Tibial nerve (tissue), 4 donors: ENCODE measurements at places on chromosomes 6 and 20.

- DNase-seq, result no peak
These were observed 155.3 kb downstream of the ZMYND8 start for GRCh38 chr20:47201074-47201730.

DNA sequence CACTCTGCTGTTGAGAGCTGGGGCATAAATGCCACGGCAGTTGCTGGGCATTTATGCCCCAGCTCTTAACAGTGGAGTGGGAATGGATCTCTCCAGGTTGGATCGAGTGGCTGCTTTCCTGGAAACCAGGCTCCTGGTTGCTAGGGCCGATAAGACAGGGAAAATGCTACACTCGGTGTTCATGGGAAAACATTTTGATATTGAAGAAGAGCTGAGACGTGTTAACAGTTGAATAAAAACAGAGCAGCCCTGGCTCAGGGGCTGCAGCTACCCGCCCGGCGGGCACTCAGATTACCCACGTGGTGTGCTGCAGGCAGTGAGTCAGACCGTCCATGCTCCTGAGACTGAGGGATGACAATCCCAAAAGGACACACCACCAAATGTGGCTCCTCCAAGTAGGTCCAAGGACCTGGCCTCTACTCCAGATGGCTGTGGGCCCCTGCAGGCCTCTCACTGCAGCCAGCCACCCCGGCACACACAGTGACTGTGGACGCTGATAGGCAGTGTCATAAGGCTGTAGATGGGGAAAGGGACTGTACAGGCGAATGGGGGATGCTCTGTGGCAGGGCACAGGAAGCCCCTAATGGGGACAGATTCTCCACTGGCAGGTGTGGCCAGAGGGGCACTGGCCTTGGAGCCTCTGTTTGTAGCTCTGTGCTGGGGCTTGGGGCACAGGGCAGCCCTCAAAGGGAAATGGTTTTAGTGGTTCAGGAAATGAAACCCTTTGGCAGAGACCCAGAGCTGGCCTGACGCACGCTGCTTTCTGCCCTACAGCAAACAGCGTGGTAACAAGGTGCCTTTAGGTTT, 237.8 kb downstream of the LY86 start:
- no peak for DNase-seq

- no peak for DNase-seq
These were observed 6.7 kb upstream of the LCA5 start for GRCh38 chr6:79543886-79544285.

DNA sequence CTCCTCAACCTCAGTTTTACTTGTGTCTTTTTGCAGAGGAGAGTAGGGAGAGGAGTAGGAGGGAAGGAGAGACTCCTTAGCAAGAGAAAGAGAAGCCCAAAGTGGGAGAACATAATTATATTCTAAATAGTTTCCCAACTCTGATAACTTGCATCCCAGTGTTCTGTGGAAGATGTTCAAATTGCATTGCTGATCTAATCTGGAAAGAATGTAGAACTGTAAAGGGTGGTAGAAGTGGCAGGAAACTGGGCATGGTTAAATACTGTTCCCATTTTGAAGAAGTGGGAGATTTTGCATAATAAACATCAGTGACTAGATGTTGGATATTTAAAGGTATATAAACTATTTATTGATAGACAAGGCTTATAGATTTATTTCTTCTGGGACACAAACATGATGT, 42.6 kb upstream of the HMGN3 start:
- DNase-seq, result no peak

DNA sequence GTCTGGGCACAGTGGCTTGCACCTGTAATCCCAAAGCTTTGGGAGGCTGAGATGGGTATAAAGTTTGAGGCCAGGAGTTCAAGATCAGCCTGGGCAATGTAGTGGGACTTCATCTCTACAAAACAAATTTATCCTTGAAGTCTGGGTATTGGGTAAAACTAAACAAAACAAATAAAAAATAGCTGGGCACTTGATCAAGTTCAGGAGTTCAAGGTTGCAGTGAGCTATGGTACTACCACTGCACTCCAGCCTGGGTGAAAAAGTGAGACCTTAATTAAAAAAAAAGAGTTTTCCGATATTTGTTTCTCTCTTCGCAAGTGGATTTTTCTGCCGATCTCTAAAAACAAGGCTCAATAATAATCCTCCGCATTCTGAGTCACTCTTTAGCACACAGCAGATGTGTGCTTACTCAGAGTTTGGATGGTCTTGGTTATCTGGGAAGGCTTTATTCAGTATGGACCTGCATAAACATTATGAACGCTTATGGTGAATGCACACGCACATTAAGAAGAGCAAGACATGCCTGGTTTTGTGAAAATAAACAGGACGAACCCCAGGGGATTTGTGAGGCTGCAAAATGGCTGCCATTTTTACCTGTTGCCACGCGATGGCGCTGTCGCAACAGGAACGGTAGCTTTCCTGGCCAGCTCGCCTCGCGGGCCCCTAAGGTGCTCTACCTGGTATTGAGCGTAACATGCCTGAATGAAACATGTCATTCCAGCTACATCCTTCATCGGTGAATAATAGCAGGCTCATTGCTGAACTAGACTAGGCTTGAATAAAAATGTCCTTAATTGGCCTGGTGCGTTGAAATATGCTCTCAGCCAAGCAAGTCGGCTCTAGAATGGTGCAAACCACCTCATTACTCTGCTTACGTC, 6.0 kb downstream of the OPN5 start:
- no peak for DNase-seq

GRCh38 chr6:14656649-14657048, 539.1 kb downstream of the CD83 start:
- no peak for DNase-seq

GRCh38 chr6:23081701-23082100, 512.3 kb downstream of the HDGFL1 start:
- DNase-seq, result no peak

GRCh38 chr6:9085709-9086070, 650.3 kb upstream of the SLC35B3 start:
- no peak for DNase-seq

DNA sequence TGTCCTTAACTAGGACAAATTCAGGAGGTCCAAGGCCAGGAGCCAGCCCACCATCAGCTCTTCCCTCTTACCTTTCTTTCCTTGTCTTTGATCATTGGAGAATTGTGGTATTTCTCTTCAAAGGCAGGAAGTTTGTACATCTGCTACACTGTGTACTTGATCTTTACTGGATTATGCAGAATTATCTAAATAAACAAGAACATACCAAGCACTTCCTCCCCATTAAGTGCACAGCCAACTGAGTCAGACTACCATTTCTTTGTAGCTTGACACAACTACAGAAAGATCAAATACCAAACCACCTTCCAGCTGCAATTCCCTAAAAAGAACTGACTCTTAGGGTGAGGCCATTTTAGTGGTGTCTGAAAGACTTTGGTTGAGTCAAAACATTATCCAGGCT, 195.1 kb downstream of the HDGFL1 start:
- no peak for DNase-seq
